T-helper 1 cell (primary cell): ENCODE measurements at places on chromosomes 5 and 9.

GRCh38 chr9:132182314-132183091 is 20.6 kb downstream of the NTNG2 start:
- no peak for DNase-seq

- DNase-seq, result no peak
These were observed 1005.5 kb upstream of the PTPRD start for GRCh38 chr9:11618241-11618805.

- no peak for DNase-seq
These were observed 161.8 kb upstream of the VLDLR start for GRCh38 chr9:2459756-2460155.

- DNase-seq, result no peak
These were observed 390.7 kb upstream of the PCSK5 start for GRCh38 chr9:75499812-75500211.

DNA sequence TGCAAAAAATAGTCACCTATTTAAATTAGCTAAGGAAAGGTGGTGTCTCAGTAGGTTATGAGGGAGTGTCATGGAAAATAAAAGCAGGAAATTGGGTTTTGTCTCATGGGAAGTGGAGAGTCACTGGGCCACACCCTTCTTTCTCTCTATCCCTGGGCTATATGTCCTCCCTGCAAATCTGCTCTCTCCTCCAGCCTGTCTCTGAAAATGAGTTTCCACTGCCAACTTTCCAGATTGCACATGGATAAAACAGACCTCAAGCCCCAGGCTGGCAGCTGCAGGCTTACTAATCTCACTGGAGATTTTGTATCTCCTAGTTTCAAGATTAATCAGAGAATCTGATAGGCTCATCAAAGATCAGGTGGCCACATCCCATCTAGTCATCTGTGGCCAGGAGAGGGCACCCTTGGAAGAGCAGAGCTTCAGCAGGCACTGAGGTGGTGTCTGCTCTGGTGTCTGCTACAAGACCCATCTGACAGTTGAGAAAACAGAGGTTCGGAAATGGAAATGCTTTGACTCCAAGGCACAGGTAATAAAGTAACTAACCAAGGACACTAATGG is 178.9 kb downstream of the MSX2 start:
- DNase-seq, result no peak

DNA sequence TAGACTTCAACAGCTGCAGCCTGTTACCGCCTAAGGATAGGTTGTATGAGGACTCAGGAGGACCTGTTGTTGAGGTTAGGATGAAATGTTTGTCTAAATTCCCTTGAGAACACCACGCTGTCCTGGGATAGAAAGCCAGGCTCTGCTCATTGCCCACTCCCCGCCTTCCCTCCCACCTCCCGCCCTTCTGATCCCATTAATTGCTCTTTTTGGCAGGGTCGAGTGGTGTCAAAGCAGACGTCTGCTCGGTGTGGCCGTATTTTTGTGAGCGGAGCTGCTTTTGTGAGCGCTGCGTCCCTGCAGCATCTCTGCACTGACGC is 62.3 kb downstream of the SPATA31C2 start:
- DNase-seq, result no peak
